Choroid plexus epithelial cell (primary cell): ENCODE measurements at places on chromosomes 5 and 9.

GRCh38 chr9:34579808-34580163, 9.7 kb downstream of the CNTFR start:
- DNase-seq: no peak

GRCh38 chr5:89301321-89302025, 418.5 kb upstream of the MEF2C start:
- no peak for DNase-seq

DNA sequence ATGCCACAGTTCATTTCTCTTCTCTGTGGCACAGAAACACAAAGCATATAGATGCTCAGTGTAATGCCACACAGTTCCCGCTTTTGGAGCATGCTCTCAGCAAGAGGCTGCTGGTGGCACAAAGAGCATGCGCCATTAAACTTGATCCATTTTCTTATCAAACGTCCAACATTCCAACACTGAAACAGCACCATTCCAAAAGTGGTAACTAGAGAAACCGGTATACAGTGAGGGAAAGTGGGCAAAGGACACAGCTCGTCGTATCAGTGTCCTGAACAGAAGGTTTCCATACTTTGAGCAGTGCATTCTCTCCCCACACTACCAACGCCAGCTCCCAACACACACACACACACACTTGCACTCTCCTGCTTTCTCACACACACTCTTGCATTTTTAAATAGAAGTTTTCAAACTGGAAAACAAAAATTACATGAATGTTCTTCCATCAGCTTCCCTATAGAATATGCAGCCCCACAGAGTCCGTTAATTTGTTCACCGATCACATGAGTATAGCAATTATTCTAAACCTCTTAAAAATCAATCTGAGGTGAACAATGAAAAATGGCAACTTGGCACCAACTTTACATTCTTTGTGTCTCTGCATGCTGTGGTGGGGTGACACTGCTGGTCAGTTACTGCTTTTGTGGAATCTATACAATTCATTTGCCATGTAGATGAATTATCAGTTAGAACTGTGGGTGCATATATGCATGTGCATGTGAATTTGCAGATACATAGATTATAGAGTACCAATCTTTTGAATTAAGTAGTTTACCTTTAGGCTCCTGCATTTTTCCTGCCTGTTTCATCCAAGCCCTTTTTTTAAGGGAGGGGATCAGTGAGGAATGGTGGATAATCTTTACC, 5.7 kb downstream of the NFIB start:
- no peak for DNase-seq

- peak; percentile 63 for DNase-seq
Observed at GRCh38 chr5:125798307-125798706, 624.9 kb upstream of the GRAMD2B start.

DNA sequence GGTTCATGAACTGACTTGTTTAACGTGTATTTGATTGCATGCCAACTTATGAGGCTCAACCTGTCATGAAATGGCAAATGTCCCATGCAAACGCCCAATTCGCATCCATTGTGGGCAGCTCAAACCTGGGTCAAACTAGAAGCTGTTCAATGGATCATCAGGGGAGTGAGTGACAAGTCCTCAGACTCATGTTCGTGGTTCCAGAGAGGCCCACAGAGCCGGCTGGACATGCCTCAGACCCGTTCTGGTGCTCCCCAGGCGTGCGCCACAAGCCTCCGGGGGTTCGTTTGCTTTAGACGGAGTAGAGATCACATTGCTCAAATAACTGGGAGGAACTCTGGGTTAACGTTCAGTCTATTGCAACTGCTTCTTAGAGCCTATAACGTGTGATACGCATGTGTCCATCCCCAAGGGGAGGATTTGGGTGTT, 15.0 kb downstream of the GFI1B start:
- DNase-seq: no peak

DNA sequence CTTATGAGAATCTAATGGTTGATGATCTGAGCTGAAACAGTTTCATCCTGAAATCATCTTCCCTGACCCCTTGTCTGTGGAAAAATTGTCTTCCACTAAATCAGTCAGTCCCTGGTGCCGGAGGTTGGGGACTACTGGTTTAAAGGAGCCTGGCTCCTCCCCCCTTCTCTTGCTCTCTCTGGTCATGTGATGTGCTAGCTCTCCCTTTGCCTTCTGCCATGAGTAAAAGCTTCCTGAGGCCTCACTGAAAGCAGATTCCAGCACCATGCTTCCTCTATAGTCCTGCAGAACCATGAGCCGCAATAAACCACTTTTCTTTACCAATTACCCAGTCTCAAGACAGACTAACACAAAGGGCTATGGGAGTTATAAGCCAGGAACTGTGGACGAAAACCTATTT, 54.7 kb downstream of the RASA1 start:
- no peak for DNase-seq

DNA sequence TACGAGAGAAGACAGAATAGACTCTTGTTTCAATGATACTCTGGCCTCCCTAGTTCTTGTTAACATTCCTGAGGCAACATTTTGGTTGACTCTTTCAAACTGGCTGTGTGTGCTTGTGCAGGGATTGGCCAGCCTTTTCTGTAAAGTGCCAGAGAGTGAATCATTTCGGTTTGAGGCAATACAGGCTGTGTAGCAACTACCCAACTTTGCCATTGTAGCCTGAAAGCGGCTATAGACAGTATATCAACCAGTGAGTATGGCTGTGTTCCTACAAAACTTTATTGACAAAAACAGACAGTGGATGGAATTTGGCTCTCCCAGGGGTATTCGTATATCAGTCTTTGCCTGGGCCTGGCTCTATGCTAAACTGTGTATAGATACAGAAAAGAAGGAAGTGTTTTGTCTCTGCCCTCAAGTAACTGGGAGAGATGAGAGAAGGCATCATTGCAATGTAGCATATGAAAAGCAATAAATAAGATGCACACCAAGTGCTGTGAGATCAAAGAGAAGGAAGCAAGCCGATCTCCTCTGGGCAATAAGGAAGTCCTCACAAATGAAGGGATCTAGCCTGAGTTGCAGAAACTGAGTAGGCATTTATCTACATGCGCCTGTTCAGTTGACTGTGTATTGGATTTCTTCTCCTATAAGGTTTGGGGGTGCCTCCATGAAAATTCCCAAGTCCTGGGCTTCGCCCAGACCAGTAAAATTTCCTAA, 568.0 kb upstream of the KLF4 start:
- peak; percentile 98 for DNase-seq

- DNase-seq: no peak
Observed at GRCh38 chr5:171157775-171158174, 151.3 kb upstream of the TLX3 start.

DNA sequence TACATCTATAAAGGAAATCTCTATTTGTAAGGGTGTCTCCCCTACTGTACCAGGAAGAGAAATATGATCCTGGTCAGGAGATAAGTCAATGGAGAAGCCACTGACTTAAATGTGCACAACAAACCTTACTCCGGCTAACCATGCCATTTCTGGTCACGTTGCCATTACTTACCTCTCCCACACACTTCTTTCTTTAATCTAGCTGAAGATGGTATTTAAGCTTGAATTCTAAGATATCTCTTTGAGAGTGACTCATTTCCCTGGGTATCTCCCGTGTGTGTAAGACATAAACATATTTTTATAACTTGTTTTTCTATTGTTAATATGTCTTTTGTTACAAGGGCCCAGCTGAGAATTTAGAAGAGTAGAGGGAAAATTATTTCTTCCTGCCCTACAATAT, 296.6 kb downstream of the SEMA5A start:
- DNase-seq: peak; percentile 47

DNA sequence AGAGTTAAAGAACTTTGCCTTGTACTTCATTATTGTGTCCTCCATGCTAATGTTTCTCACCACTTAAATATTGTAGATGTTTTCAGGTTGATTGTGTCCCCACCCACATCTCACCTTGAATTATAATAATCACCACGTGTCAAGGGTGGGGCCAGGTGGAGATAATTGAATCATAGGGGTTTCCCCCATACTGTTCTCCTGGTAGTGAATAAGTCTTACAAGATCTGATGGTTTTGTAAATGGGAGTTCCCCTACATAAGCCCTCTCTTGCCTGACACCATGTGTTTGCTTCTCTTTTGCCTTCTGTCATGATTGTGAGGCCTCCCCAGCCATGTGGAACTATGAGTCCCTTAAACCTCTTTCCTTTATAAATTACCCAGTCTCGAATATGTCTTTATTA, 248.3 kb downstream of the FBXL7 start:
- no peak for DNase-seq

- peak; percentile 26 for DNase-seq
Observed at GRCh38 chr9:70444904-70445303, 30.4 kb upstream of the KLF9 start.

- DNase-seq: no peak
Observed at GRCh38 chr9:124303762-124304161, 46.0 kb downstream of the NEK6 start.

DNA sequence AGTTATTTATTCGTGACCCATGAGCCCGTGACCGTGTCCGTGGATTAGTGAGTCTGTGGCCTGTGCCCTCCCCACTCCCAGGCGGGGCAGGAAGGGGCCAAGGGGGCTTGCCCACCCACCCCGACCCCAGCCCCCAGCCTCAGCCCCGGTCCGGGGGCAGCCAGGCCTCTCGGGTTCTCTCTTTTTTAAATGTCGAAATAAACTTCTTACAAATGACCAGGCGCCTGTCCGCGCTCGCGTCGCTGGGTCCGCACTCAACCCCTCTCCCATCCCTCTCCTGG, 7.6 kb downstream of the BARHL1 start:
- DNase-seq: no peak

DNA sequence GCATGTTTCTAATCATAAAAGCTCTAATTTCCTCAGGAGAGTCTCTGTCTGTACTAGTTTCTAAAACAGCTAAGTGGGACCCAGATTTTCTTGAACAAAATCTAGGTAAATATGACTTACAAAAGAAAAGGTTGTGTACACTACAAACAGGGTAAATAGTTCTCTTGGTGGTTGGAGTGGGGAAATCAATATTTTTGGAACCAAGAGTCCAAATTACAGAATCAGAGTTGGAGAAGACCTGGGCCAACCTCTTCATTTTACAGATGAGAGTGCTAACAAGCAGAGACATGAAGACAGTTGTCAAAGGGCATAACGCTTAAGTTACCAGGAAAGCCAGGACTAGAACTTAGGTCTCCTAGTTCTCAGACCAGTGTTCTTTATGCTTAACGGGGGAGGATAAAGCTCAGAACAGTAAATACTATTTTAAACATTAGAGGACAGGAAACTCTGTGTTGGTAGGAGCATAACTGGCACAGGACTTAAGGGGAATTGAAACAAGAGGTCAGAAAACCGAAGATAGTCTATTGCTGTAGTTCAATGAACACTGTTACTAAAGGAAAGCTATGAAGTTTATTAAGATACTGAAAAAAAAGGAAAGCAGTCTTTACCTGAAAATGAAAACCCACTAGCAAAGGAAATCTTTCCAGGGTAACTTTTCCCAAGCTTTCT, 9.3 kb upstream of the GOLGA1 start:
- DNase-seq: no peak

DNA sequence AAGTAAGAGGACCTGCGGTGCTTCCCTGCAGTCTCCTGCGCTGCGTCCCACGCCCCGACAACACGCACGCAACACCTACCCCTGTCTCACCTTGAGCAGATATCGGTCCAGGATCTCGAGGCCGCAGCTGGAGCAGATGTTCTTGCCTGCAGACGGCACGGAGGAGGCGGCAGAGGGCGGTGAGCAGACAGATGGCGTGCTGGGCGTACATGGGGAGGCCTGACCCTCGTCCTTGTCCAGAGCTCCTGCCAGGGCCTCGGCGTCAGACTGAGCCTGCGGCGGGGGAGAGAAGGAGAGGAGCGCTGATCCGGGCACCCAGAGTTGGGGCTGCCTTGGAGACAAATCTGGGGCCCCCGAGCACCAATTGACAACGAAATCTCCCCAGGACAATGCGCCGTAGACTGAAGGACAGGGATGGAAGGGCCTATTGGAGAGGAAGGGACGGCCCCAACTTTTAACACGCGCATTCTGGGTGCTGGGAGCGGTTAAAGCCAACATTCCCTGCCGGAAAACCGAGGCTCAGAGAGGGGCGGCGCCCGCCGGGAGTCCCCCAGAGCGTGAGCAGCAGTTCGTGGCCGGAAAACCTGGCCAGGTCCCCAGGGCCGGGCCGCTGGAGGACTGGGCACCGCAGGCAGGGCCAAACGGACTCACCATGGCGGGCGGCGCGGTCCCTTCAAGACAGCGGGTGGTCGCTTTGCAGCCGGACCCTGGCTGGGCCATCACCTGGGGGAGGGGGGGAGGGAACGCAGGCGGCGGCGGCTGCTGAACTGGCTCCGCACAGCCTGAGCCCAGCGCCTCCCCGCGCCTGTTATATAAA, 1.8 kb downstream of the LHX6 start:
- no peak for DNase-seq

GRCh38 chr9:119332522-119332921, 36.7 kb downstream of the BRINP1 start:
- DNase-seq: no peak

DNA sequence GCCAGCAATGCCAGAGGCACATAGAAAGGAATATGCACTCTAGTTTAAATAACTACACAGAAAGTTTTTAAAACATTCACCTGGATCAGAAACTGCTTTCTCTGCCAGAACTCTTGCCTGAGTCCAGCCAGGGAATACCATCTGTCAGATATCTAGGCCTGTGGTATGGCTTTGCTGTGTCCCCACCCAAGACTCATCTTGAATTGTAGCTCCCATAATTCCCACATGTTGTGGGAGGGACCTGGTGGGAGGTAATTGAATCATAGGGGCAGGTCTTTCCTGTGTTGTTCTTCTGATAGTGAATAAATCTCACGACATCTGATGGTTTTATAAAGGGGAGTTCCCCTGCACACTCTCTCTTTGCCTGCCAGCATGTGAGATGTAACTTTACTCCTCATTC, 41.5 kb upstream of the KCNV2 start:
- no peak for DNase-seq

- no peak for DNase-seq
Observed at GRCh38 chr5:19568004-19568403, 420.0 kb downstream of the CDH18 start.

- peak; percentile 79 for DNase-seq
Observed at GRCh38 chr5:121949885-121950284, 11.9 kb upstream of the SRFBP1 start.

- peak; percentile 73 for DNase-seq
Observed at GRCh38 chr5:98768160-98768959, 5.1 kb upstream of the RGMB start.

DNA sequence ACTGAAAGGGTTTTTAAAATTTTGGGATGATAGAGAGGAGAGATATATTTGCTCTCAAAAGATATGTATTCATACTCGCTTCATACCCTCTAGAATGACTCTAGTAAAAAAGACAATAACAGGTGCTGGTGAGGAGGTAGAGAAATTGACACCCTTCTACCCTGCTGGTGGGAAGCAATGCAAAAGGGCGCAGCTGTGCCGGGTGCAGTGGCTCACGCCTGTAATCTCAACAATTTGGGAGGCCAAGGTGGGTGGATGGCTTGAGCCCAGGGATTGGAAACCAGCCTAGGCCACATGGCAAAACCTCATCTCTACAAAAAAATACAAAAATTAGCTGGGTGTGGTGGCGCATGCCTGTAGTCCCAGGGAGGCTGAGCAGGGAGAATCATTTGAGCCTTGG, 33.9 kb upstream of the NXNL2 start:
- DNase-seq: no peak
